Activated CD8-positive, alpha-beta memory T cell treated with anti-CD3 and anti-CD28 coated beads for 48 hours (primary cell): ENCODE measurements at places on chromosomes 4 and X.

- DNase-seq: no peak
Observed at GRCh38 chr4:101807351-101807750, 16.8 kb downstream of the BANK1 start.

- DNase-seq: no peak
Observed at GRCh38 chr4:97013711-97014110, 1129.6 kb downstream of the STPG2 start.

DNA sequence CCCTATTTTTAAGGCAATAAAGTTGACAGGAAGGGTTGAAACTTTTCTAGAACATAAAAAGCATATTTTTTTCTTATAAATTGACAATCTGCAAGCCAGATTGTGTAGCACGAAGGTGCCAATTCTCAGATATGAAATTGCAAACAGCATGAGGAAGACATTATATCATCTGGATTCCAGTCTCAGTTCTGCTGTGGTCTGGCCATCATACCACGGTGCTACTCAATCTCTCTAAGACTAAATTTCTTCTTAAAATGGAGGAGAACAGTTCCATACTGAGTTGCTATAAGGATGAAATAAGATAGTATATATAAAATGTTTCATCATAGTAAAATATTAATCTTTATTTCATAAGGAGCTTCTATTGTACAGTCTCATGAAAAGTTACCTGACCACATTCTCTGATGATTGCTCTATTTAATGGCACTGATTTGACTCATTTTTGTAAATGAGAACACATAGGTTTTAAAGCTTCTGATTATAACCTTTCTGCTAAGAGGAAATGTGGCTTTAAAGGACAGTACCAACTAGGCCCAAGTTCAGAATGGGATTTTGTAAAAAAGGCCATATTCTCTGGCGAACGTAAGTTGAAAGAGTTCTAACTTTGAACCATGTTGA lies 127.9 kb downstream of the SHROOM3 start:
- DNase-seq: no peak

- DNase-seq: no peak
Observed at GRCh38 chrX:150475461-150475860, 93.0 kb upstream of the MTM1 start.

DNA sequence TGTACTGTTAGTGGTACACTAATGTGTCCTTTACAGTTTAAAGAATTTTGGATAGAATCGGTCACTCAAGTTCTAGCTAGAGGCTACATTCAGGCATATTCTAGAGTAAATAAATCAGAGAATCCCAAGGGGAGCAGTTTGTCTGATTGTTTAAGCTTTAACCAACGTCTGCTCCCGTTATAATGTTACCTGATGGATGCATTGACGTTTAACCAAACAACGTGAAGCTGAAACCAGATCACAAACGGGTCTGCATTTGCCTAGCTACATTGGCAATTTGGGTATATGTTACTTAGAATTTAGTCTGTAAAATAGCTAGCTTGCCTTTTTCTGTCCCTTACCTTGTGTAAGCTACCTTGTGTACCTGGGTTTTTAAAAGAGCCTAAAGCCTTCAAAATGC lies 1.6 kb downstream of the PI4K2B start:
- no peak for DNase-seq

DNA sequence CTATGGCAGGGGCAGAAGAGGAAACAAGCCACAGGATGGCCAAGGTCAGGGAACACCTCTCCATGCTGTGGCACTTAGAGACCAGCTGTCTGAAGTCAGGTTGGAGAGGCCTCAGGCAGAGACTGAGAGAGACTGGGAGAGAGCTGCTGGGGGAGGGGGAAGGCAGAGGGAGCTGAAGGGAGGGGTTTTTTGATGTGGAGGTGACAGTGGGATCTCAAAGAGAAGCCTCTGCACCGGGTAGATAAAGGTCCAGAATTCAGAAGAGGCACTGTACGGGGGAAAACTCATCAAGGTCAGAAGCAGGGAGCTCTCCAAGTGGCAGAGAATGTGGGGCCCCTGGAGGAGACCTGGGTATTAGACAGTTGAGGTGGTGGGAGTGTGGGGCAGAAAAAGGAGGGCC lies 41.6 kb upstream of the HMGB3 start:
- no peak for DNase-seq

GRCh38 chr4:167428156-167428555 lies 193.9 kb upstream of the SPOCK3 start:
- no peak for DNase-seq

DNA sequence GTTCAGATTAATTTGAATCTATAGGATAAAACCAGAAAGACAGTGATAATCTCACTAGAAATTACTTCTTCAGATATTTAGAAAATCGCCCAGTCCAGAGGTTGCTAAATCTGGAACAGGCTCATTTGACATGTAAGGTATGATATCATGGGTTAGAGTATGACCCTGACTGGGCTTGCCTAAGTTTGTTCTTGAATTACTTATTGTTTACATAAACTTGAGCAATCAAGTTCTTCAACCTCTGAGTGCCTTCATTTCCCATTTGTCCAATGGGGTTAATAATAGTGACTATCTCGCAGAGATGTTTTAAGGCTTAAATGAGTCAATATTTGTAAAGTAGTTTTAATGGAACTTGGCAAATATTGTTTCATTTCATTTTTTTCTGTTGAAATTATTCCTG lies 1947.6 kb upstream of the IGFBP7 start:
- DNase-seq: no peak

DNA sequence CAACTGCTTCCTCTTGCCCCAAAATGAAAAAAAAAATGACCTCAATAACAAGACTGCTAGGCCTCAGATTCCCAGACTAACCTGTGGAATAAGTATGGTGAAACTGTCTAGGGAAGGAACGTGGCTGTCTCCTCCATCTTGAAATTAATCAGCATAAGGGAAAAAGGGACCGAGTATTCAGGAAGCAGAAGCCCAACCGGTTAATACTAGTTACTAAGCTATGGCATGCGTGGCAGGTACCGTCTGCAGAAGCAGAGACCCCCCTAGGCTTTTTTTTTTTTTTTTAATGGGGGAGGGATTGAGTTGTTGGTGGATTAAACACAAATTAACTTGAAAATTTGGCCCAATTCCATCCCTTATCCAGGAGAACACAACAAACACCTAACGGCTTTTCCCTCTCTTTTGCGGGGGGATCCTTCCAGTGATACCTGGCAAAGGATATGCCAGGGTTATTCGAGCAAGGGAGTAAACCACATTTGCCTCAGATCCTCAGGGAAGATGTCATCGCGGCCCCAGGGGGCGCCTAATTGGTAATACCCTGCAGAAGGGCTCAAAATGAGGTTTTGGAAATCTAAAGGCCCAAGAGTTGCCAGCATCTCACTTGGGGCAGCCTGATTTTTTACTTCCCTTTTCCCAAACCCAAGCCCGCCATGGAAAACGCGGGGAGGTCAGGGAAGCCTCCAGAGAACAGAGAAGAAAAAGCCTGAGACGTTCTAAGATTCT lies 893 bp downstream of the RLIM start:
- no peak for DNase-seq
